ENCODE measurements at places on chromosomes 3 and 15.
A peak's percentile ranks its signal among the peaks of the same experiment; 100 is the strongest.

GRCh38 chr3:99128725-99129505 lies 227.4 kb upstream of the DCBLD2 start:
- peak; percentile 99 for DNase-seq

DNA sequence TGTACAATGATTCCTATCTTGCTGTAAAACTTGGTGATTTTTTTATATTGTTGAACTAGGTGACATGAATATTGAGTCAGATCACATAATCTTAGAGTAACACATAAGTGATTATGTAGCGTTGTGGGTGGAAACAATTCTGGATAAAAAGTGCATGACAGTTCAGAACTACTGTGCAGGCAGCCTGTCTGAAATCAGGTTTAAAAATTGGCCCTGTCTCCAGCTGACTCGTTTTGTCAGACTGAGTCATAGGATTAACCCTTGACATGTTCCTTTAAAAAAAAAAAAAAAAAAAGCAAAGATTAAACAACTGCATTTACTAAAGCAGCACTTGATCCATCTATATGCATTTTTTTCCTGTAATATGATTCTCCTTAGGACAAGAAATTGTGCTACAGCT lies 160.0 kb upstream of the CGNL1 start:
- no peak for DNase-seq

- no peak for DNase-seq
These were observed 24.8 kb downstream of the TMOD2 start for GRCh38 chr15:51775967-51776816.

- DNase-seq = no peak
These were observed 9.2 kb downstream of the UBA5 start for GRCh38 chr3:132669256-132669777.

GRCh38 chr3:11059090-11059798 lies 66.7 kb downstream of the SLC6A1 start:
- DNase-seq = peak; percentile 6

DNA sequence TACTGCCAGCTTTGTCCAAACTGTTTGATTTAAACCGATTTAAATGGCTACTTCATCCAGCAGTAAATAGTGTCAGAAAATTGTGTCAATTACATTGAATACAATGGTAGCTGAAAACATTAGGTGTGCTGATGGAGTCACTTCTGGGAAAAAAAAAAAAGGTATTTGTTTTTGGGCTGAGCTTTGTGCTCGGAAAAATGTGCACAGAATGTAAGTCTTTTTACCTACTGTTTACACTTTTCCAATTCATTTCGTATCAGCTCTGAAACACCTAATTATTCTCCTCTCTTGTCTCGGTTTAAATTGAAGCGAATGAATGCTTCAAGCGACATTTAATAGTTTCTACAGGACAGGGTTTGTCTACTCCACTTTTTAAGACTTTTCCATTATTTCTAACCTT lies 1078.4 kb downstream of the ROBO1 start:
- no peak for DNase-seq

GRCh38 chr3:58532794-58533220 lies 4.2 kb downstream of the ACOX2 start:
- no peak for DNase-seq

- no peak for DNase-seq
These were observed 15.2 kb downstream of the CSRNP1 start for GRCh38 chr3:39137991-39138803.

GRCh38 chr15:51363383-51363782 lies 21.9 kb downstream of the GLDN start:
- no peak for DNase-seq

- no peak for DNase-seq
These were observed 561.4 kb downstream of the PYDC2 start for GRCh38 chr3:192022412-192022811.

GRCh38 chr15:80834906-80835305 lies 55.7 kb downstream of the CEMIP start:
- peak; percentile 46 for DNase-seq

GRCh38 chr3:38212141-38212540 lies 46.8 kb downstream of the OXSR1 start:
- DNase-seq = no peak

DNA sequence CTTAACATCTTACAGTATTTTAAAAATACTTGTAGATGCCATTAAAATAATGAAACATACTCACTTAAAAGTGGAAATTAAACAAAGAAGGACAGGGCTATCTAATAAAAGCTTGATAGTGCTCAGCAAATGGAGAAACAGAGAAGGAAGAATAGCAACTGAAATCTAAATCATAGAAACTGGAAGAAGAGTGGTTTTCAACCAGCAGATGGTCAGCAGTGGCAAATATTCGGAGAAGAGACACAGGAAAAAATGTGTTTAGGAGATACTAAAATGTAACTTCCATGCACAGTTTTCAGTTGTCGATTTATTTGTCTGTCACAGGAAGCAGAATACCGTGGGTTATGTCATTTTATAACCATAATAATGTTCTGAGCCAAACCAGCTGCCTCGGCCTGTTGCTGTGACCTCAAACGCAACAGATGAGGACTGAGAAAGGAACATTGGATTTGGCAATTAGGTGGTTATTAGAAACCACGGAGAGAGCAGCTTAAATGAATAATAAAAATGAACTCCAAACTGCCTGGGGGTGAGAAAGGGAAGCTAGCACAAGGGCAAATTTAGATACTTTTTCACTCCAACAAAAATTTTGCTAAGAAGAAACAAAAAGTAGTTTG lies 246.6 kb upstream of the KCNMB2 start:
- DNase-seq = peak; percentile 10

DNA sequence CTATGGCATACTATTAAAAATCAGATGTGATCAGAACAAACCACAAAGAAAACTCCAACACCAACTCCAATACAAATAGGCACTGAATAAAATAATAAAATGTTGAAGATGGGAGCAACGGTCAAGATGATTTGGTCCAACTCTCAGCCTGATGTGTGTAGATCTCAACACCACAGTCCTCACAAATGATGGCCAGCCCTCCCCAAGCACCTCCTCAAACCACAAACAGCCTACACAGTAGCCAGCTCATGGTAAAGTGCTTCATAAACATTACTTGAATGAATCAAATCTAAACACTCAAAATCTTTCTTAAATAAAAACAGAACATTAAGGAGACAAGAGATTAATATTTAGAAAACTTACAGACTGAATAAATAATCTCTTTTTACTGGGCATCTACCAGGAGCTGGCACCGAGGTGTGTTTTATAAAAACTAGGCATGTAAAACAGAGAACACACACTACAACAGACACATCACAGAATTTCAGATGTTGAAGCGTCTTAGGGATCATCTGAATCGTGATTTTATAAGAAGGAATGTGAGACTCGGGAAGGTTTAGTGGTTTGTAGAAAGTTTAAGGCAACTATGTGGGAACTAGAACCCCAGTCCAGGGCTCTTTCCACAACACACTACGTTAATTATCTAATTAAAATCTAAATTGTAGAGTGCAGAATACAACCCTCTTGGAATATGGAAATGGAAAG lies 102.4 kb downstream of the MYLK start:
- no peak for DNase-seq

- DNase-seq = no peak
These were observed 20.5 kb upstream of the MINDY4B start for GRCh38 chr3:150925751-150926201.

GRCh38 chr3:80094589-80094988 lies 326.8 kb upstream of the ROBO1 start:
- no peak for DNase-seq

GRCh38 chr15:71755092-71755970 lies 55.0 kb upstream of the NR2E3 start:
- no peak for DNase-seq

DNA sequence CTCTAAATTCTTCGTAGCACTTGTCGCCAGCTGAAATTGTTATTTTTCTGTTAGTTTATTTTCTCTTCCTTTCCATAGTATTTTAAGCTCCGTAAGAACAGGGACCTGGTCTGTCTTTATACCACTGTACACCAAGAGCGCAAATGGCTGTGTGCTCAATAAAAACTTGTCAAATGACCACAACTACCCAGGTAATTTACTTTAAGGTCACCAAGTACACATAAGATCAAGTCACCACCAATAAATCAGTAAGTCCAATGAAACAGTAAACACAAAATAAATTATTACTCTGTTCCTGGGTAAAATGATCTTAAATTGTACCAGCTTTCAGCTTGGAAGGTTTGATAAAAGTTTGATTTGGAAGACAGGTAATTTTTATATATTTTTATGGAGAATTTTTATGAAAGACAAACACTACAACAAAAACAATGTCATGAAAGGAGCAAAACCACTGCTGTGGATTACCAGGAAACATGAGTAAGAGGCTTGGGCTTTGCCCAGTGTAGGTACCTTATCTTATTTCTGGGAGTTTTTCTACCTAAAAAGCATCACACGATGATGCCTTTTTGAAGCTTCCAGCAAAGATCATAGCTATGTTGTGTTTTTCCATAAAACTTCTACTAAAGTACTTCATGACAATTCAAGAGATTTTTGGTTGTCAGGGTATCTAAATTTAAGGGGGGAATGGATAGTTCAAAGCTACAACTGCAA lies 406.8 kb downstream of the SHQ1 start:
- no peak for DNase-seq

GRCh38 chr3:38507120-38507519 lies 11.0 kb downstream of the EXOG start:
- DNase-seq = no peak

- DNase-seq = no peak
These were observed 27.4 kb upstream of the ALPK3 start for GRCh38 chr15:84789762-84790161.

DNA sequence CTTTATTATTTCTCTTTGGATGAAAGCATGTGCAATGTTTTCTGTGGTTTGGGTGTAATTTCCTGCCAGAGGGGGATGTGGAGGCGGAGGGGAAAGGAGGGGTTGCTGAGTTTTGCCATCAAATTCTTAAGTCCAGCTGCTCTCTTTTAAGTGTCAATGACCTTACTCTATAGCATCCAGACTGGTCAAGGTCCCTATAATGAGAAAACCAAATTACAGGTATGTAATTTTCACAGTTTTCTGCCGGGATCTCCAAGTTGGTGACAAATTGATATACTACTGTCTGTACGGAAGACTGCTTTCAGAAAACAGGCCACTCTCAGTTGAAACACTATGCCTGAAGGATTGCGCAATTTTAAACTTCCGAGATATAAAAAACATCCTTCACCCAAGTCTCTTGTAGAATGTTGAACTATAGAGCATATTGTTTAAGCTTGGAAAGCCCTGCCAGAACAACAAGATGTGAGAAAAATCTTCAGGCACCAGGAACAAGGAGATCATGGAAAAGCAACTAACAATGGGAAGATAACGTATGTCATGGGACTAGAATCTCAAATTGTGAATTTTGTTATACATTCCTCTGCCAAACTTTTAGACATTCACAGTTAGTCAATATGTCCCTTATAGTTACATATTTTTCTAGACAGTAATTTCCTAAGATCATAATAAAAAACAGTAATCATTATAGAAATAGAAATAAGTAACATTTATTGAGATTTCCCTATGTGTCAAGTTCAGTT lies 300.7 kb upstream of the SATB1 start:
- no peak for DNase-seq

DNA sequence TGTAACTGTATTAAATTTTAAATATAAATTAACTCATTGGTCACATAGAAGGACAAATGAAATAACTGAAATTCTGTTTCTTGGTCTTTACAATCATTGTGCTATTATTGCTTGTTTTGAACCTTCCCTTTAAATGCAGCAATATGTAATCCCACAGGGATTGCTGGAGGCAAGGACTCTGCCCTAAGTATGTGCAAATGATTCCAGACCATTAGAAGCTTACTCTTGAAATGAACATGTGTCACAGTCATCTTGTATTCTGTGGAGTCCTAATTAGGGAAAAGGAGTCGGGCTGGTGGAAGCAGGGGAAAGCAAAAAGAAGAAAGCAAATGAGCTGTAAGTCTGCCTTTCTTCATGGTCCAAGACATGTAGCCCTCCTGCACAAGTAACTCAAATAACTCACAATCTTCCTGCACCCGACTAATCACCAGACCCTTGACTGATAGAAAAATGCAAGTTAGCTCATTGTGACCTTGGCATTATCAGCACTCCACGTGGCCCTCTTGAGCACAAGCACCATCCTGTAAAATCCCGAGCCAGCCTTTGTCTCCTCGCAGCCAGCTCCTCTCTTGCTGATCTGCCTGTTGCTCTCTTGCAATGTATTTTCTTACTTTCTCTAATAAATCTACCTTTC lies 2.3 kb upstream of the TMPRSS7 start:
- no peak for DNase-seq

GRCh38 chr3:138082085-138082991 lies 33.1 kb downstream of the DZIP1L start:
- peak; percentile 62 for DNase-seq

- DNase-seq = no peak
These were observed 1052.4 kb downstream of the TUSC7 start for GRCh38 chr3:117761703-117762620.

GRCh38 chr15:74053941-74054529 lies 28.3 kb downstream of the GOLGA6A start:
- no peak for DNase-seq

DNA sequence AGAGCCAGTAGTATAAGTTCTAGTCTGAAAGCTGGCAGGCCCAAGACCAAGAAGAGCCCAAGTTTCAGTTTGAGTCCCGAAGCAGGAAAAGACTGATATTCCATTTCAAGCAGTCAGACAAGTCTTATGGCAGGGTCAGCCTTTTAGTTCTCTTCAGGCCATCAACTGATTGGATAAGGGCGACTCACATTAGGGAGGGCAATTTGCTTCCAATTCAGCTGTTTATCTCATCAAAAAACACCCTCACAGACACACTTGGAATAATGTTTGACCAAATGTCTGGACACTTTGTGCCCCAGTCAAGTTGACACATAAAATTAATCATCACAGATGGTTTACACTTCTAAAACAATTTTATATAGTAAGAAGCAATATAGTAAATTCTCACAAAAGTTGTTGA lies 69.7 kb downstream of the UBE2E2 start:
- no peak for DNase-seq

DNA sequence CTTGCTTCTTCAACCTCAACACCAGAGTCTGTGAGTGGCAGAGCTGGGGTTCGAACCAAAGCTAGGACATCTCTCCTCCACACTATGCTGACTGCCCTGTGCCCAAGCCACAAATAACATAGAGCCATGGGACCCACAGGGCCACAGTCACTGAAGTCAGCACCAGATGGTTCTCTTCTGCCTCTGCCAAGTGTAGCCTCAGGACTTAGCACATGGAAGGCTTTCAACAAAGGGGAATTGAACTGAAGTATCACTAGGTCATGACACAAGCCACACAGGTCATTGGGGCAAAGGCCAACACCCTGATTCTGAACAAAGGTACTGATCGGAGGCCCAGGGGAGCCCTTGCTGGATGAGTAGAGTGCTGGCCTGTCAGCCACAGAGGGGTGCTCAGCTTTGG lies 83.6 kb downstream of the BDH1 start:
- DNase-seq = no peak

DNA sequence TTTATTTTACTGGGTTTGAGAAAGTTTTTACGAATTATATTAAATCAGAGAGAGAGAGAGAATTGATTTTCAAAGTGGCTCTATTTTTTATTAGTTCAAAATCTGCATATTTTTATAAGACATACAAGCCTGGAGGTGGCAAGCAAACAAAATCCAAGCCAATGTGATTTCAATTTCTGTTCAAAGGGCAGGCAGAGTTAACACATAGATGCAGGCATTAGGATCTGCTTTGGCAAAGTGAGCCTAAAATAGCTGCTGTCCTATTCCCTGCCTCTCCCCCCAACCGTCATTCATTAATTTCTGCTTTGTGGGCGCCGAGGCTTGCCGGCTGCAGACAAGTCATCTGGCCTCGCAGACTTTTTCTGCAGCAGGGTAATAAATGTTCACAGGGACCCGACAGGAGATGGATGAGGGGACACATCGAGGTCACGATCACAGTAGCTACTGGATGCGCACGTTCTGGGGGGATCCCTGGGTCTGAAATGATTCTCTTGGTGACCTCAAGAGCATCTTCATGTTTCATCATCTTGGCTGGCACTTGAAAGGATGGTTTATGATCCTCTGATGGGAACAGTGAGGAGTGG lies 123.9 kb upstream of the SLC6A11 start:
- no peak for DNase-seq
